Progenitor cell of endocrine pancreas (in vitro differentiated cells): ENCODE measurements at places on chromosomes 11 and 22.

DNA sequence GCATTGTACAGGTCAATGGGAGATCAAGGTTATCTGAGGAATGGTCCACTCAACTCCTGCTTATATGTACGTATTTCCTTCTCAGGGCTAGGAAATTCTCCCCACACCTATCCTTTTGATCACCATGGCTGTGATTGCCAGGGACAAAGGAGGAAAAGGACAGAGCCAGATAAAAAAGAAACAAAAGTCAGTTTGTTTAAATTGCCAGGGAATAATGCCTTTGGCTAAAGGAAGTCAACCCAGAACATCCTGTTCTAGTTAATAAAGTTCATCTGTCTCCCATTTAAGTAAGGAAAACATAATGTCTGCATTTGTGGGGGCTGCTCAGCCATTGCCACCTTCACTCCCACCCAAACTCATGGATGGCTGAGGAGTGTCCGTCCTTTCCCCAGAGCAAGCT lies 124.7 kb downstream of the ME3 start:
- DNase-seq: no peak

GRCh38 chr22:46646531-46647215 lies 26.5 kb downstream of the GRAMD4 start:
- DNase-seq: no peak

- no peak for DNase-seq
These were observed 17.2 kb downstream of the SLC2A11 start for GRCh38 chr22:23874871-23875270.

- no peak for DNase-seq
These were observed 11.5 kb downstream of the CCDC117 start for GRCh38 chr22:28783786-28784671.

- no peak for DNase-seq
These were observed 162.0 kb upstream of the SORL1-AS1 start for GRCh38 chr11:121614636-121615240.

GRCh38 chr11:121591405-121592033 lies 138.8 kb upstream of the SORL1-AS1 start:
- DNase-seq: peak; percentile 64

- DNase-seq: no peak
These were observed 64.8 kb downstream of the APOL1 start for GRCh38 chr22:36317658-36318271.

DNA sequence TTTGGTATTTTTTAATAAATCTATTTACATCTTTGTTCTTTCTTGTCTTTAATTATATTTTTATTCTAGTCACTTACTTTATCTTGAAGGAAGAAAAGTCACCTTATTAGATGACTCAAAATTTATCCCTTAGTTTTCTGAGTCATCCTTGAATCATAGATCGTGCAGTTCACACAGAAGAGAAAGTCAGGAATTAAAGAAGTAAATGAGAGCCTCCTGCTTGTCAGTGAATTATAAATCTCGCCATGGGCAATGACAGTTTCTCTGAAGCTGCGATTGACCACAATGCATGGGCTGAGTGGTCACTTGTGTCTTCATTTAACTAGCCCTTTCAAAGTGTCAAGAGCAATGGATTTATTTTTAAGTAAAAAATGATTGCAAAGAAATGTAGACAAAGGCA lies 91.2 kb downstream of the LUZP2 start:
- DNase-seq: no peak

GRCh38 chr11:97938789-97939188 lies 1082.0 kb upstream of the CNTN5 start:
- no peak for DNase-seq
